Astrocyte (in vitro differentiated cells and primary cell): ENCODE measurements at places on chromosomes 1 and 21. TPM values are rescaled to one million over a fixed set of nuclear protein-coding genes. Genes with fewer than 3 reads are reported as not detected.

- DNase-seq = no peak
Measured at GRCh38 chr1:205449254-205449749, 6.5 kb downstream of the BLACAT1 start.

- DNase-seq = no peak
Measured at GRCh38 chr1:71167505-71167904, 86.7 kb upstream of the ZRANB2 start.

DNA sequence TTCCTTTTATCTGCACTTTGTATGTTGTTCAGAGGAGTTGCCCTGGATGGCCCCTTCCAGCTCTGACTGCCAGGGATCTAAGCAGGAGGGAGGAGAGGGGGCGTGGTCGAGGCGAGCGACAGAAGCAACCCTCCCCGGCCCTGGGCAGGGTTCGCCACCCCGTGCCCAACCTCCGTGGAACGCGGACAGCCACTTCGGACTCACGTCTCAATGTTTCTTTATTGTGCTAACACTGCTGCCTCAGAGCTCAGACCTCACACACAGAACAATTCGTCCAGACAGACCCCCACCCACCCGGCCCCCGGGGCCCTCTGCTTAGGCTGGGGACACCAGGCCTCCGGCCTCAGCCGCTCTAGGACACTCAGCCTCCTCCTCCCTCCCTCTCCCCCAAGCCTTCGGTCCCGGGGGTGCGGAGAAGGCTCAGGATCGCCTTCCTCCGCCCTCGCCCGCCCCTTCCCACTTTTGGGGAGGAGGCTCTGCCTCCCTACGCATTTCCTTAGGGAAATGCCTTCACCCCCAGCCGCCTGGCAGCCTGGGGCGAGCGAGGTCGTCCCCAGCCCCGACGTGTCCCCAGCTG is 8.3 kb downstream of the VSIG8 start:
- peak; percentile 35 for DNase-seq

The AMPD1 gene
- not detected in 2 replicates for total RNA-seq

The DNAJC28 gene
- 2.1 and 2.4 TPM in 2 replicates for total RNA-seq

The USP25 gene
- 49.0 and 49.5 TPM in 2 replicates for total RNA-seq

DNA sequence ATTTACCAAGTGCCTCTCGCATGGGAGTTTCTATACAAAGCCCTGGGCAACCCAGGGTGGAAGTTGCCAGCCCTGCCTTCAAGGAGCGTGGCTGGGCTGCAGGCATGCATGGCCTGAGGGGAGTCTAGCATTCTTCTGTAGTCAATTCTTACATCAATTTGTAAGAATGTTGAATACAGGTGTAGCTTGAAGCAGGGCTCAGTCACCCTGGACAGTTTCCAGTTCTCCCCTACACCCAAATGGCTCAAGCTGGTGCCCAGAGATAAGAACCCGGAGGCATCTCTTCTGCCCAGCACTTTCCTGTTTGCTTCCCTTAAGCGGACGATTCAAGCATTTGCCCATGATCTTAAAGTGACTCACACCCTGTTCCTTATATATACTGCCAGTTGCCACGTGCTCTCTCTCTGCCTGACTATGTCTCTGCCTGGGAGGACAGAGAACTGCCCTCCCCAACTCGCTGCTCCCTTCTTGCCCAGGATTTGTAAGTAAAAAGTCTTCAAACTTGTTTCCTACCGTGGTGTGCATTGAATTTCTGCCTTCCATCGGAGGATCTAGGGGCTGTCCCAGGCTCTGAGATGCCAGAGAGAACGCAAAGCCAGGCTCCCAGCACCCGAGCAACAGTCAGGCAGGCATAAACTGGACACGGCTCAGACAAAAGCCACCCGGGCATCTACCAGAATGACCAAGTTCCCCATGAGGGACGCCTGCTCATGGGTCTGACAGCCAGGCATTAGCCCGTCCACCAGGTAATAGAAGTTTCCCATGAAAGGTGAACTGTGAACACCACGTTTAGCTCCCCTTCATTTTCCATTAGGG is 50.9 kb upstream of the AJAP1 start:
- no peak for DNase-seq

DNA sequence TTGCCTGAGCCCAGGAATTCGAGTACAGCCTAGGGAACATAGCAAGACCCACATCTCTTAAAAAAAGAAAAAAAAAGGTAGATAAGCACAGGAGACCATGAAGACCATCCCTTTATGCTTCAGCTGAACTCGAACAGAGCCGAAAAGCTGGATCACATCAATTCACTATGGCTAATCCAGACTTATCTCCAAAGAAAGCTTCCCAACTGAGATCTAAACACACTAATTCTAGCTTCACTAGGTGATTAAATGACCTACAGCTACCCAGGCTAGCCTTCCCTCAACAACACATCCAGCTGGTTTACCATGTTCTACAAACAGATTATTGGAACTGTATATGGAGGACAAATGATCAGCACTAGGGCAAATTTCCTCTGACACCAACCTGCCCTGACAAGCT is 44.0 kb upstream of the NR5A2 start:
- no peak for DNase-seq

DNA sequence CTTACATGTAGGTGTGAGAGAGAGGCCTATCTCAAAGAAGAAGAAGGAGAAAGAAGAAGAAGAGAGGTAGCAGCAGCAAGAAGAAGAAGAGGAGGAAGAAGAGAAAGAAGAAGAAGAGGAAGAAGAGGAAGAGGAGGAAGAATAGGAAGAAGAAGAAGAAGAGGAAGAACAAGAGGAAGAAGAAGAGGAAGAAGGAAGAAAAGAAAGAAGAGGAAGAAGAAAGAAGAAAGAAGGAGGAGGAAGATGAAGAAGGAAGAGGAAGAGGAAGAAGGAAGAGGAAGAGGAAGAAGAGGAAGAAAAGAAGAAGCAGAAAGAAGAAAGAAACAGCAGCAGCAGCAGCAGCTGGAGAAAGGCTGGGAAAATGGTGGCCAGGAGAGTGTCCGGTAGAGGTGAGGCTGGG is 10.3 kb upstream of the AZIN2 start:
- DNase-seq = no peak

The TDRD5 gene
- not detected in 2 replicates for total RNA-seq

The HMGCS2 gene
- total RNA-seq = not detected in 2 replicates

The RORC gene
- not detected in 2 replicates for total RNA-seq

The TMEM269 gene
- total RNA-seq = 0.07 and 0.09 TPM in 2 replicates

- no peak for DNase-seq
Measured at GRCh38 chr1:174169342-174169741, 10.0 kb downstream of the RABGAP1L start.

The AMY1A gene
- total RNA-seq = not detected in 2 replicates

DNA sequence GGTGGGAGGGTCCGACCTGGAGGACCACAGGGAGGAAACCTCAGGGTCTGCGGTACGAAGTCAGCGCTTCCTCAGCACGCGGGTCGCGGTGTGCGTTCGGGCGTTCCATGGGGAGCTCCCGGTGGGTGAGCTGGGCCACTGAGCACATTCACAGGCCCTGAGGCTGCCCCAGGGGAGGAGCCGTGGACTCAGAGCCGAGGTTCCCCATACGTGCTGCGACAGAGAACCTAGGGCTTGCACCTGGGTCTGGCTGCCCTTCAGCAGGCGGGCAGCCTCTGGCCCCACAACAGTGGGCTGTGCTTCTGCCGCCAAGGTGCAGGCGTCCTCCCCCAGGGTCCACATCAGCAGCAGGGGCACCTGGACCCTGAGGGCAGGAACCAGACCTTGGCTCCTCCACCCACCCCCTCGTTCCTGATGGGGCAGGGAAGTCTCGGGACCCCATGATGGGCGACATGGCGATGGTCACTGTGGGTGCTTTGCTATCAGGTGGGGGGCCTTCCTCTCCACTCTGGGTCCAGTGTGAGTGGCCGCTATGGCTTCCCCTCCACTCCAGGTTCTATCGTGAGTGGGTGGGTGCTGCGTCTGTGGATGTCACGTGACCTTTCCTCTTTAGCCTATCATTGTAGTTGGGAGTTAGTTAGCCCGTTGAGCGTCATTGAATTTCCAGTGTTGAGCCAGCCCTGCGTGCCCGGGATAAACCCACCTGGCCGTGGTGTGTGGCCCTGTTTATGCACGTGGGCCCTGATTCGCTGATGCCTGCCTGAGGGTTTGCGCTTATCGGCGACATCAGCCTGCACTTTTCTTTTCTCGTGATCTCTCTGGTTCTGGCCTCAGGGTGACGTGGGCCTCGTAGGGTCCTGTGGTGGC is 27.9 kb downstream of the FTCD start:
- DNase-seq = no peak

DNA sequence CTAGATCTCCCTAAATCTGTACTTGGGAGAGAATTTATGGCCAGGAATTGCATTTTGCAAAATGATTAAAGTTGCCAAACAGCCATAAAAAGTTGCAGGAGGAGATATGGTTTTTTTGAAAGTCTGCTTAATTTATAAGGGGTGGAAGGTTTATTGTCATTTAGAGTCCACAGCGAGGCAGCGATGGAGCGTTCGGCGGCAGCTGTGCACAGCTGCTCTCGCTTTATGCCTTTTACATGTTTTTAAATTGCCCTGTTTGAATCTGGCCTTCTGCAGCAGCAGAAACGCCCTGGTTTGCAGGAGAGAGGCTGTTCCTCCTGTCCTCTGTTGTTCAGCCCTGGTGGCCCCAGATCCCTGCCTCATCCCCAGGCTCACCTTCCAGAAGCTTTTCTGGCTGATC is 144.9 kb upstream of the POU3F1 start:
- DNase-seq = no peak

DNA sequence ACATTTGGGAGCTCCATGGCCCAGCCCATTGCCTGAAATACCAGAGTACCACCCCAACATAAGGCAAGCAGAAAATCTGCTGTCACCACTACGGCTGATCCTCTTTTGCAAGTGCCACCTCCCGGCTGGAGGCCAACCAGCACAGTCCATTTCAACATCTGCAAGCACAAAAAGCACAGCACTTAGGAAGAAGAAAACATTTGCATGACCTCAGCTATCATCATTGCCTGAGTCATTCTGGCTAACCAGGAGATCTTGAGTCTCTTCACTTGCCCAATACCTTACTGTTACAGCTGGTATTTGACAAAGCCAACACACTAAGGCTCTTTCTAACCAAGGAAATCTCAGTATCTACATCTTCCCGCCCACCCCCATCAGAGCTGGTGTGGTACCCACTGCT is 55.9 kb downstream of the NEK7 start:
- peak; percentile 90 for DNase-seq

GRCh38 chr1:39406533-39407450 is 84.6 kb upstream of the BMP8A start:
- DNase-seq = peak; percentile 75

- no peak for DNase-seq
Measured at GRCh38 chr1:61173118-61173517, 90.8 kb downstream of the NFIA start.

- no peak for DNase-seq
Measured at GRCh38 chr1:214474467-214474866, 76.9 kb downstream of the PTPN14 start.

The UBXN11 gene
- 12.8 and 13.7 TPM in 2 replicates for total RNA-seq

DNA sequence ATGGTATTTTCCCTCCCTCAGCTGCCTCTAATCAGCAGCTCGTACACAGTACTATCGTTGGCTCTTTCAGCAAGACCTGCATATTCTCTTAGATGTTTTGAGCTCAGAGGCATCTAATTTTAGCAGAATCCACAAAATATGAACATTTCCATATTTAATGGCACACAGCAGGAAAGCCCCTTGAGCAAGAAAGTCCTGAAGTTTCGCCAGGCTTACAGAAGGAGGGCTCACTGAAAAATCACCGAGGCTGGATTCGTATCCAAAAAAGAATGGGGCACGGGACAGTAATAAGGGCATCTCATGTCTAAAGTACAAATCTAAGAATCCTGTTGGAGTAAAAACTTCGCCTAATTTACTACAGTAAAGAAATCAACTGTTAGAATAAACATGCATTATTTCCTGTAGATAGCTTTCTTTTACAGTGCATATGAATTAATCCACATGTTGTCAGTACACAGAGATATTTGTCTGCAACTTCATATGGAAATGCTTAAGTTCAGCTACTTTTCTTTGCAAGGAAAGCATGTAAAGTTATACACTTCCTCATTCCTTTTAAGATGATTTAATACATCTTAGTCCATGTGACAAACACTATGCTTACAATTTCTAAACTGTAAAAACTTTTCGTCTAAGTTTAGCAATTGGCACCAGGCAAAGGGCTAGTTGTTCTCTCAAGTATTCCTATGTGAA is 1205.3 kb upstream of the ADGRL4 start:
- no peak for DNase-seq

The ST3GAL3 gene
- total RNA-seq = 11.4 and 13.9 TPM in 2 replicates
